ENCODE measurements at places on chromosomes 6 and 20.

DNA sequence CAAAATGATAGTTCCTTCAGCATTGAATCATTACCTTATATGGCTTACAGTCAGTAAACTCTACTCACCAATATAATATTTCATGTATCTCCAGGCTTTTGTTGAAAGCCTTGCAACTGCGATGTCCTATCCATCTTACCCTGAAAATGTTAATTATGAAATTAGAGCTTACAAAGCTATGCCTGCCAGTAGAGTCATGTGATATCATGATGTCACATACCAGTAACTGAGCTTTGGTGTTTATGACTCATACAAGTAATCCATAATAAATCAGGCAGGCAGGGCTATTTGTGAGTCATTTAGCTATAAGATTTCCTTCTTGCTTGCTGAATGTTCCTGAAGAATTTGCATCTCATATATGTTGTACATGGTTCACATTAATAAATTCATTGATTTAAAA lies 44.9 kb upstream of the FAM83B start:
- no peak for DNase-seq

GRCh38 chr6:32947552-32948465 lies 5.1 kb downstream of the HLA-DMA start:
- DNase-seq = peak; percentile 70

DNA sequence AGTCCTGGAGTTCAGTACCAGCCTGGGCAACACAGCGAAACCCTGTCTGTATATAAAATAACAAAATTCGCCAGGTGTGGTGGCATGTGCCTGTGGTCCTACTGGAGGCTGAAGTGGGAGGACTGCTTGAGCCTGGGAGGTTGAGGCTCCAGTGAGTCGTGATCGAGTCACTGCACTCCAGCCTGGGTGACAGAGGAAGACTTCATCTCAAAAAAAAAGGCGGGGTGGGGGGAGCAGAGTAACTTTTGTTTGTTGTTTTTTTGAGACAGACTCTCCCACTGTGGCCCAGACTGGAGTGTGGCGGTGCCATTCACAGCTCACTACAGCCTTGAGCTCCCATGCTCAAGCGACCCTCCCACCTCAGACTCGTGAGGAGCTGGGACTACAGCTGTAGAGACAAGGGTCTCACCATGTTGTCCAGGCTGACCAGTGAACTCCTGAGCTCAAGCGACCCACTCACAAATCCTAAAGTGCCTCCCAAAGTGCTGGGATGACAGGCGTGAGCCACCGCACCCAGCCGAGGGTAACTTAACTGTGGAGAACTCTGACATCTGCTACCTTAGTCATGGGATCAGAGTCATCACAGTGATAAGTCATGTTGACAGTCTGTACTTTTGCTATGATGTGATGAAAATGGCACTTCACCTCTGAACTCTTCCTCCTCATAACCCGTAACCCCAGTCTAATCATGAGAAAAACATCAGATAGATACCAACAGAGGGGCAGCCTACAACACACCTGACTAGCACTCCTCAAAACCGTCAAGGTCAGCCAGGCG lies 16.5 kb downstream of the PEDS1 start:
- peak; percentile 72 for DNase-seq

- DNase-seq = no peak
Observed at GRCh38 chr20:48282591-48283228, 497.4 kb upstream of the SULF2 start.

GRCh38 chr20:10927011-10927583 lies 253.3 kb upstream of the JAG1 start:
- peak; percentile 22 for DNase-seq

DNA sequence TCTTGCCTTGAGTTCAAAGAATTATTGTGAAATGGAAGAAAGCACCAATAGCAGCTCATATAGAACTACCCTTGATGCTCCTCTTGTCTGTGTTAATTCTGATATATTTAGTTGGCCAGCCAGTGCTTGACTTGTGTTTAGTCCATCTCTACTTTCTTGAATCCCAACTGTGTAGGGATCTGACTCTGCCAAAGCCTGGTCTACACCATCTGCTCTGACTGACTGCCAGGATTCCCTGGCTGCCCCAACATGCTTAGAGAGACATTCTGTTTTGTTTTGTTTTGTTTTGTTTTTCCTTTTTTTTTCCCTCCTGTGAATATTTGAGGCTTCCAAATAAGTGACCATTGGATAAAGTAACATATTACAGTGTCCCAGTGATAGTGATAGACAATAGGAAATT lies 953.7 kb upstream of the MANEA start:
- no peak for DNase-seq

DNA sequence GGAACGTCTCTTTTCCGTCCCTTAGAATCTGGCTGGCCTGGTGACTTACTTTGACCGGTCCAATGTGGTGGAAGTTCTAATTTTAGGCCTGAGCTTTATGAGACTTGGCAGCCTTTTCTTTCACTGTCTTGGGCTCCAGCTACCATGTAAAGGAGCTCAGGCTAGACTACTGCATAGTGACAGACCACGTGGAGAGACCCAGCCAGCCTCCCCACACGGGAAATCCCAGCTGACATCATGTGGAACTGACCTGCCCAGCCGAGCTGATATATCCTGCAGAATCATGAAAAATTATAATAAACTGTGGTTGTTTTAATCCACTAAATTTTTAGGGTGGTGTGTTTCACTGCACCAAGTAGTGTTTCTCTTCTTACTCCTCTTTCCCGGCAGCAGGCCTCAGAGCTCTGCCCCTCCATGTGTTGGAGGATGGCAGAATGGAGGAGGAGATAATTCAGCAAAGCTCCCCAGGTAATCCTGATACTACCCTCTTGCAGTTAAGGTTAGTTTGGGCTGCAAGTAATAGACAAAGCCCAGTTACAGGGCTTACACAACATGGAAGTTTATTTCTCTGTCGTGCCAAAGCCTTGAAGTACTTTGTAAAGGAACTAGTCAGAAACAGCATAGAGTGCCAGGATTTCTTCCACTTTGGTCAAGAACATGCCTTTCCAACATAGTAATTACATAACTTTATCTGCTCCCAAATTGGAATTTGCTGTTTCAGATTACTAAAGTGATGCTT lies 87.5 kb downstream of the SH3BGRL2 start:
- DNase-seq = no peak

DNA sequence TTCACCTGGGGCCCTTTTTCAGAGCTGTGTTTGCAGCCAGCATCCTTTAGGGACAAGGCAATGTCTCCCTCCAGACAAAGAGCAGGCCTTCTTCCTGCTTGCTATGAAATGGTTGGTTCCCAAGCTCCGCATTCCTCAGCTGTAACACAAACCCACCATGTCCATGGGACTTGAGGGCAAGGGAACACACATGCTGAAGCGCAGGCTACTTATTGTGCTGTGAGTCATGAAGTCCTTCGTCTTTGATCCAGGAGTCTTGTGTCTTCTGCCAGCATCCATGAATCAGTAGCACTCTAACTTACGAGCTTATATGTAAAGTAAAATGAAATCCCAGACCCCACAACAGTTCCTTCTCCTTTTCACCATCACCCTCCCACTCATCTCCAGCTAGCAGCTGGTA lies 59.0 kb downstream of the ANKRD60 start:
- DNase-seq = peak; percentile 46

GRCh38 chr6:146200176-146200575 lies 171.3 kb downstream of the GRM1 start:
- no peak for DNase-seq

GRCh38 chr20:59819496-59820203 lies 113.8 kb downstream of the SYCP2 start:
- DNase-seq = no peak

DNA sequence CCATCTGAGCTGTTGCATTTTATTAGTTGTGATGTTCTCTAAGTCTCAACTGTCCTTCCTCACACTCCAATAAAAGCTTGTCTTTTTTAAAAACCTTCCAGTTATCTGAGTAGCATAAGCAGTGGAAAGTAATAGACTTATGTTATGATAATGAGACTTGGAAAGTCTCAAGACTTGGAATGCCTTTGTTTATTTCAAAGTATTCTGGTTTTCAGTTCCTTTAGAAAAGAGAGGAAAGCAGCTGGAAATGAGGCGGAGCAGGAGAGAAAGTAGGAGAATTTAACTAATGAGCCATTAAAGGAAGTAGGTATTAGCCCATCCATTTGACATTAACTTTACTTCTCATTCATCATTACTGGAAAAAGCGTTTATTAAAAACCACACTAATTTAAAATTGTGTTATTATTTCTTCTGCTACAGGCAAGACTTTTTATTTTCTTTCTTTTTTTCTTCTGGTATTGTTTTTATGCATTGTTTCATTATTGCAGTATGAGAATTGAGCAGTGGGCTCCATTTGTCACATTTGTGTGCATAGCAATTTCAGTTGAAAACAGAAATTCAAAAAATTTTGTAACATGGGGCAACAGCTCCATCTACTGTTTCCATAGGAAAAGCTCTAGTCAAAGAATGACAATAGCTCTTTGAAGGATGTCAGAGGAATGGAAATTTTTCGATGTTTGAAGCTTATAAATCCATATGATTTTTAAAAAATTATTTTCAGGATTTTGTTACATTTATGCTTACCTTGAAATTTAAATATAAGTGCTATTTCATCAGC lies 194.8 kb downstream of the COL9A1 start:
- DNase-seq = peak; percentile 10

GRCh38 chr20:64104667-64105451 lies 2.5 kb downstream of the NPBWR2 start:
- peak; percentile 1 for DNase-seq

GRCh38 chr20:8909596-8909995 lies 159.3 kb upstream of the PLCB4 start:
- DNase-seq = no peak

Measured in Daoy (cell line).